ENCODE measurements at places on chromosomes 6 and 20.

- DNase-seq: no peak
These were observed 44.7 kb upstream of the GRIK2 start for GRCh38 chr6:101348816-101349215.

- peak; percentile 25 for DNase-seq
These were observed 2.7 kb downstream of the SLC32A1 start for GRCh38 chr20:38726804-38727606.

DNA sequence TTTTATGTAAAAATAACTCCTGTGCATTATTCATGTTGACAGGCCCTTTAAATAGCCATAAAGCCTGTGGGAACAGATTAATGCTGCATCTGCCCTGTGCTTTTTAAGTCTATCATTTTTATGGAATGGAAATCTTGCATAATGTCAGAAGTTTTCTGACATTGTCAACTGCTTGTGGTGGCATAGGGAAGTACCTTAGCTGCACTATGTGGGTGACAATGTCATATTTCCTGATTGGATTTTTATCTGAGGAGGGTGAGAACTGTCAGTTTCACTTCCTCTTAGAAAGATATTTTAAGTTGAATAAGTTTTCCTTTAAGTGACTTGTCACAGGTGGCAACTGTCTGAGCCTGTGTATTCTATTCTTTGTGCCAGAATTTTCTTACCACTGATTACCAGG, 267.9 kb downstream of the PLCB1 start:
- DNase-seq: no peak

DNA sequence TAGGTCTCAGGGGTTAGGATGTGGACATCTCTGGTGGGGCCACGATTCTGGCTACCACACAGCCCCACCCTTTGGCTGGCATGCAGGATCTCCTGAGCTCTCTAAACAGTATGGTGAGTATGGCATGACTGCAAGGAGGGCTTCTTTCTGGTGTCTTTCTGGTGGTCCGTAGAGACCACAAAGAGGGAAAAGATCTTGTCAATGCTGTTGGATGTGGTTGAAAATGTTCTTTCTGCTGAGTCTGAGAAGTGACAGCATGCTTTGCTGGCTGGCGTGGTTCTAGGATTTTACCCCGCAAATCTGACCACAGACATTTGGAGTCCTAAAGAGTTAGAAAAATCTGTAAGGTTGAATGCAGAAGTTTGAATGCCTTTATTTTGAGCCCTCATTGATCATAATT, 474.9 kb upstream of the CHD6 start:
- no peak for DNase-seq

GRCh38 chr20:53660947-53661381, 67.3 kb upstream of the ZNF217 start:
- no peak for DNase-seq
